ENCODE measurements at places on chromosomes 16 and 17.
A peak's percentile ranks its signal among the peaks of the same experiment; 100 is the strongest.

DNA sequence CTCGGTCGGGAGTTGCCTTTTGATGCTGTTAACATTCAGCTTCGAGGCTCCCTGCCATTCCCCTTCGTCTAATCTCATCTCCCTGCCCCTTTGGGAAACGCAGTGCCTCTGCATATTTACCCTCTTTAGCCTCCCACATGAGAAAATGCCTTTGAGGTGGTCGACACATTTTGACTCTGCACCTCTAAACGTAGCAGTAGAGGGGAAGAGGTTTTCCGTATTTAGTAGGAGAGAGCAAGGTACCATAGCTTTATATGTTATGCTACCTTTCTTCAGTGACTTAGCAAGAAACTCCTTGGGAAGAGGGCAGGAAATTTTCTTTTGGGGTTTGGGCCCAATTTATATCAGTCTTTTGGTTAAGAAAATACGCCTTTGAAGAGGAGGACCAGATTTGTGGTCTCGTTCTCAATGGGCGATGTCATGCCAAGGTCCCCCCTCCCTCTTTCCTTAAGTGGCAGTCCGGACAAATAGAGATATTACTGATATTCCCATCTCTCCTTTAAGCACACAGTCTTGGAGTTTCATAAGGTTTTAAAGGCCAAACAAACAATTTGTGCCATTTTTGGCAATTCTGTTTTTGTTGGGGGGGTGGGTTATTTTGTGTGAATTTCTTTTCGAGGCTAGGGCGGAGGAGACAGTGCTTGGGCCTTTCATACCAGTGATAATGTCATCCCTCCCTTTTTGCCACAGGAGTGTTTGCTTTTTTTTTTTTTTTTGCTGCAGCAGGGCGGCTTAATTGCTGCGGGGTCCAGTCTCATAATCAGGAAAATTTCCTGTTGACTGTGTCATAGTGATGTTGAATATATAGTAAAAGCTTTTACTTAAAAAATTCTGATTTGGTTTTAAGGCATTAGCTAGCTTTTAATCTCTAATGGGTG is 1.5 kb downstream of the PAFAH1B1 start:
- peak; percentile 57 for DNase-seq

DNA sequence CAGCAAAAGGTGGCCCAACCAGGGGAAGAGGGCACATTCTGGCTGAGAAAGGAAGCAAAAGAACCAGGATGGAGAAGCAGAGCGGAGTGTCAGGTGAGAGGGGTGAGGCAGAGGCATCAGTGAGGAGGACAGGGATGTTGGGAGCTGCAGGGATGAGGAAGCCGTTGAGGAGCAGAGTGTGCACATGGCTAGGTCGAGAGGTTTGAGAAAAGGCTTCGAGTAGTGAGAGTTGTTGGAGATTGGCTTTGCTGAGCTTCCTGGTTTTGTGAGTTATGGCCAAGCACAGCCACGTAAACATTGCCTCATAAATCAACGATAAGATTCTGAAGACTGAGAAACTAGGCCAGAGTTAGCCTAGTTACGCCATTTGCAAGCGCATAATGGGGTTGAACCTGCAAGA is 26.9 kb downstream of the DNAH2 start:
- no peak for DNase-seq

- DNase-seq: no peak
Observed at GRCh38 chr16:17211797-17212196, 259.0 kb downstream of the XYLT1 start.

GRCh38 chr16:62638964-62639870 is 603.0 kb upstream of the CDH8 start:
- no peak for DNase-seq

DNA sequence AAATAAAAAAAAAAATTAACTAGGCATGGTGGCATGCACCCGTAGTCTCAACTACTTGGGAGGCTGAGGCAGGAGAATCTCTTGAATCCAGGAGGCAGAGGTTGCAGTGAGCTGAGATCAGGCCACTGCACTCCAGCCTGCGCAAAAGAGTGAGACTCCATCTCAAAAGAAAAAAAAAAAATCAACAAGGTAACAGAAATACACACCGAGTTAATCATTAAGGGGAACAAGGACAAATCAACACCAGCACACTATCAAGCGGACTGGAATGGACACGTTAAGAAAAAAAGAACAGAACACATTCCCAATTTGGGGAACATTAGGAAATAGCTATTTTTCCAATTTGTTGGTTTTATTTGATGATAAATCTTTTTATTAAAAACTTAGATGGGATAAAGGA is 28.4 kb upstream of the GLG1 start:
- DNase-seq: no peak

GRCh38 chr17:1995907-1996799 is 29.0 kb downstream of the RTN4RL1 start:
- no peak for DNase-seq

DNA sequence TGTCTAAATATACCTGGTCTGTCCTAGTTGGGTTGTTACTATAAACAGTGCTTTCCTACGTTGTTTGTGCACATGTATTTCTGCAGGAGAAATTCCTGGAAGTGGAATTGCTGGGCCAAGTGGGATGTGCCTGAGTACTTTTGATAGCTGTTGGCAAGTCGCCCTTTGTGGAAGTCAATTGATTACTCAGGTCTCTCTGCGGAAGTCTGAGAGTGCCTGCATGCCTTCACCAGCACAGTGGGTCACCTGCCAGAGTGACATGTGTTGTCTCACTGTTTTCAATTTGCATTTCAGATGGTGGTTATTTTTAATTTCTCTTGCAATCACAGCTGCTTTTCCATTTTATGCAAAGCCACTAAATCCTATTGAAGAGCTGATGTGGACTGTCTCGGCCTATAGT is 2.3 kb upstream of the MVD start:
- no peak for DNase-seq

DNA sequence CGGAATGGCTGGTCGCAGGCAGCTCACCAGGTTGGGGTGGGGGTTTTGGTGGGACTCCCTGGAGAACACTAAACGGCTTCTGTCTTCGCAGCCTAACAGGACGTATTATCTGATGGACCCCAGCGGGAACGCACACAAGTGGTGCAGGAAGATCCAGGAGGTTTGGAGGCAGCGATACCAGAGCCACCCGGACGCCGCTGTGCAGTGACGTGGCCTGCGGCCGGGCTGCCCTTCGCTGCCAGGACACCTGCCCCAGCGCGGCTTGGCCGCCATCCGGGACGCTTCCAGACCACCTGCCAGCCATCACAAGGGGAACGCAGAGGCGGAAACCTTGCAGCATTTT is 59.7 kb downstream of the PDPK1 start:
- DNase-seq: no peak

GRCh38 chr16:59164461-59164860 is 430.3 kb upstream of the GOT2 start:
- DNase-seq: no peak

- no peak for DNase-seq
Observed at GRCh38 chr16:77637940-77638339, 84.4 kb upstream of the NUDT7 start.

DNA sequence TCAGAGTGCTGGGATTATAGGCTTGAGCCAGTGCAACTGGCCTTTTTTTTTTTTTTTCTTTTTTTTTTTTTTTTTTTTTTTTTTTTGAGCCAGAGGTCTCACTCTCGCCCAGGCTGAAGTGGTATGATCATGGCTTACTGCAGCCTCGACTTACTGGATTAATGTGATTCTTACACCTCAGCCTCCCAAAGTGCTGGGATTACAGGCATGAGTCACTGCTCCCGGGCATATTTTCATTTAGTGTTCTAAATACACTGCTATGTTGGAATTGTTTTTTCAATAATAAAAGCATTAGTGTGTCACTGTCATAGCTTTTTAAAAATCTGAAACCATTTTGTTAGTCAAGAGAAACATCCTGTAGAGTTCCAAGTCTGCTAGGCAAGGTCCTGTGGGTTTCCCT is 40.3 kb downstream of the NDE1 start:
- DNase-seq: no peak

- DNase-seq: peak; percentile 58
Observed at GRCh38 chr17:28953444-28954118, 2.3 kb upstream of the PHF12 start.

DNA sequence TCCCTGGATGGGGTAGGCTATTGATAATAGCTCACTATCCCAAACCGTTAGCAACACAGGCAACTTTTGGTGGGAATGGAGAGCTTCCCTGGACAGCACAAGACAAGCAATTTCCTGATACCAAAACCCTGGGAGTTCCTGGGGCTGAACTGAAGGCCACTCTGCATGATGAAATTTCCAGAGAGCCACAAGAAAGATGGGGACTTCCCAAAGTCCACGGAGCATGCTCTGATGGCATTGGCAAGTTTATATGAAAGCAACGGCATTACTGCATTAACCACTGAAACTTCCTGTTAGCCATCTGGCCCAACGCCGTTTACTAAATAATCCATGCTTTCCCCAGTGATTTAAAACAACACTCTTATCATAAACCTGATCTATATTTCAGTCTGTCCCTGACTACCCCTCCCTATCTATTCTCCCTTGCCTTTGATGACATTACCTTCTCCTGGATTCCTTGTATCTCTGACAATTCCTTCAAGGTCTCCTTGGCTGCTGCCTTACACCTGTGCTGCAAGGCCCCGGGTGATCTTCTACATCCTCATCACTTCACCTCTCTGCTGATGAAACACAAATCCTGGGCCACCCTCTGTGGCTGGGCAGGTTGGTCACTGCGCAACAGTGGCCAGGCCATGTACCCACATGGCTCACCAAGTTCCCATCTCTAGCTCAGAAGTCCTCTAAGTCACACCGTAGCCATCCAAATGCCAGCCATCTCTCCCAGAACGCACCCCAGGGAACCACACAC is 108.5 kb upstream of the RCVRN start:
- no peak for DNase-seq

DNA sequence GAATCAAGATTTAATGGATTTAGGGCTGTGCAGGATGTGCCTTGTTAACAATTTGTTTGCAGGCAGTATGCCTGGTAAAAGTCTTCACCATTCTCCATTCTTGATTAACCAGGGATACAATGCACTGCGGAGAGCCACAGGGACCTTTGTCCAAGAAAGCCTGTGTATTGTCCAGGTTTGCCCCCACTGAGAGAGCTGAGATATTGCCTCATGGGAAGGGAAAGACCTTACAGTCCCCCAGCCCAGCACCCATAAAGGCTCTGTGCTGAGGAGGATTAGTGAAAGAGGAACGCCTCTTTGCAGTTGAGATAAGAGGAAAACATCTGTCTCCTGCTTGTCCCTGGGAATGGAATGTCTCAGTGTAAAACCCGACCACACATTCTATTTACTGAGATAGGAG is 2169.6 kb downstream of the TP53TG3F start:
- no peak for DNase-seq

DNA sequence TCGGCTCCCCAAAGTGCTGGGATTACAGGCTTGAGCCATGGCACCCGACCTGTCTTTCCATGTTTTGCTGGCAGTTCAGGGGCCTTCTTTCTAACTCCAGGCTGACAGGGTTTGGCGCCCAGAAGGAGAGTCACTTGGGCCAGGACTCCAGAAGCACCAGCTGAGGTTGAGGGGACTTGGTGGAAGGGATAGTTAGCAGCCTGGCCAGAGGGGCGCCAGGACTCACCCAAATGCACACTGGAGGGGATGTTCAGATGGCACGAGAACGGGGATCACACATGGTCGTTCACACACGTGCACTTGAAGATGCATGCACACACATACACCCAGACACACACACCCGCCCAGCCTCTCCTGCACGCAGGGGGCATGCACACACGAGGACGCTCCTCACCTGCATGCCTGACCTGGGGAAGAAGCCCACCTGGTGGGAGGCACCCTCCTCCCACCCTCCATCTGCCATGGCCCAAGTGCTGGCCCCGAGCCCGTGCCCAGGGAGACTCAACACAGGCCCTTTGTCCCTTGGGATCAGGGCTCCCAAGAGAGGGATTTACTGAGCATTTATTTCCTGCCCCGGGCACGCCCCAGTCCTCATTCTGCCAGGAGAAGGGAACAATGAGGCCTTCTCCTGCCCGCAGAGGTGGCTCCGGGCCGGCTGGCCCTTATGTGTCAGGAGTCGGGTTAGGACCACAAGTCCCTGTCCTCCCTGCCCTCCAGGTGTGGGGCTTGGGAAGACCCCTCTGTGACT is 2.3 kb upstream of the PRSS21 start:
- no peak for DNase-seq

- DNase-seq: no peak
Observed at GRCh38 chr17:57600074-57600473, 145.0 kb downstream of the CCDC182 start.

GRCh38 chr17:82397449-82398335 is 20.5 kb upstream of the HEXD start:
- no peak for DNase-seq

- no peak for DNase-seq
Observed at GRCh38 chr17:60138769-60139437, 10.9 kb upstream of the CA4 start.

DNA sequence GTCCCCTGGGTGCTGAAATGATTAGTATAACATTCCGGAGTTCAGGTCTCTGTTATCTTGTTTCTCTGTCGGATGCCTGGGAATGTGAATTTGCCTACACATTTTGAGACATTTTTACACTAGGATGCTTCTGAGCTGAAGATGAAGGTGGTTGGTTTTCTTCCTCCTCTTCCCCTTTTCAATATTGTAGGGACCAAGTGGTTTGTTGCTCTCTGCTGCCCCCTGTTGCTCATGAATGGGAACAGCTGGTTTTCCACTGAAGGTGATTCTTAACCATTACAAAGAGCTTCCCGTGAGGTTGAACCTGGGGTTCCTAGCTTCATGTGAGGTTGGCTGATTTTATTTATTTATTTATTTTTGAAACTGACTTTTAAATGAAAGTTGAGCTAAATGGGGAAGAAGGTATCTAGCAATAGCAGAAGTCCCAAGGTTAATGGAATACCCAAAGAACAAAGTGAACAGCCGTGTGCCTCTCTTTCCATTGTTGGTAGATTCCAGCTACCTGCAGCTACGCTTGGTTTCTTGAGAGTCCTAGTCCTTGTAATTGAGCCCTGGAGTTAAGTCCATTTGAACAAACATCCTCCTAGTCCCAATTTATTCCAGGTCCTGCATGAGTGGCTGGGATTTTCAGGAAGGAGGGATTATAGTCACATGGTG is 983.9 kb upstream of the EEF2KMT start:
- peak; percentile 13 for DNase-seq

DNA sequence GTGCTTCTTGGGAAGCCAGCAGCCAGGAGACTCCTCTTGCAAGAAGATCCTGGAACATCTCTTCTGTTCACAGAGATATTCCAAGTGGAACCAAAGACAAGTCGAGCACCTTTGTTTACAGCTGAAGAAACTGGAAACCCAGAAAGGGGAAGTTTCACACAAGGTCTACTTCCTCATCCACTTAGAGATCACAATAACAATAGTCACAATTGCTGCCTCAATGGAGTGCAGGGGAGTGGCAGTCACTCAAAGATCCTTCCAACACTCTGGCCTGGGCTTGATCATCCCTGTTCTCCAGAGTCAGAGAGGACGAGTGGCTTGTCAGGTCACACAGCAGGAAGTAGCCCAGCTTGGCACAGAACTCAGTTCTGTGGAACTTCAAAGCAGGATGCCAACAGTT is 46.9 kb upstream of the SIAH1 start:
- no peak for DNase-seq

- DNase-seq: no peak
Observed at GRCh38 chr16:20971401-20971800, 70.8 kb downstream of the LYRM1 start.

DNA sequence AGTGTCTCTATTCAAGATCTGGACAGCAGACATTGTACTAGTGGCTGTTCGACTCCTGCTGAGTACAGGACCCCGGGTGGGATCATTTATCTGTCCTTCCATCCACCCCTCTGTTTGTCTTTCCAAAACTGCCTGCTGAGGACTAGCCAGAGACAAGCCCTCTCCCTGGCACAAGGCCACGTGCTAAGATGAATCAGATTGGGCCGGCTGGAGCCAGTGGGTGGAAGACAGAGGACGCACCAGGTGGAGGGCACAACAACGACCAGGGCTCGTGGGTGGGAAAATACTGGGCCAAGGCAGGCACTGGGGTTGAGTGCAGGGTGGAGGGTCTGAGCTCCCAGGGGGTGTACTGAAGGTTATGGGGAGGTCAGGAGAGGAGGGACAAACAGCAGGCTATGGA is 1.4 kb upstream of the CA7 start:
- no peak for DNase-seq

Data from hematopoietic multipotent progenitor cell treated with erythropoietin and hydrocortisone succinate and interleukin-3 and kit ligand, for 17 days (in vitro differentiated cells).